ENCODE measurements at places on chromosomes 12 and 14.
A peak's percentile ranks its signal among the peaks of the same experiment; 100 is the strongest.

DNA sequence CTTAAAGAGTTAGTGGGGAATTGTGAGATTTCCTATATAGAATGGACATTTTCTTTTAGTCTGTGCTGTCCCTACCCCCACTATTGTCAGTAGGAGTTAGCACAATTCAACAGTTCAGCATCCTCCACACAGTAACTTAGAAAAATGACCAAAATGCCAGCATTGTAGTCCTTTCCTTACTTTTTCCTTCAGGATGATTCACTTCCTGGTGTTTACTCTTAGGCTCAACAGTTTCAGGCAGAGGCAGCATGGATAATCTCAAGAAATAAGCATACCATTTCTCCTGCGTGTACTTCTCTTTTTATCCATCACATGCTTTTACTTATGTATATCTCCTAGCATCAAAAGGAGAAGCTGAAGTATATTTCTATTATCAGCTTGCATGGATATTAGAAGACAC, 683.4 kb downstream of the SLC16A7 start:
- no peak for DNase-seq

- DNase-seq, result no peak
Observed at GRCh38 chr14:49044981-49045380, 541.2 kb downstream of the RPS29 start.

DNA sequence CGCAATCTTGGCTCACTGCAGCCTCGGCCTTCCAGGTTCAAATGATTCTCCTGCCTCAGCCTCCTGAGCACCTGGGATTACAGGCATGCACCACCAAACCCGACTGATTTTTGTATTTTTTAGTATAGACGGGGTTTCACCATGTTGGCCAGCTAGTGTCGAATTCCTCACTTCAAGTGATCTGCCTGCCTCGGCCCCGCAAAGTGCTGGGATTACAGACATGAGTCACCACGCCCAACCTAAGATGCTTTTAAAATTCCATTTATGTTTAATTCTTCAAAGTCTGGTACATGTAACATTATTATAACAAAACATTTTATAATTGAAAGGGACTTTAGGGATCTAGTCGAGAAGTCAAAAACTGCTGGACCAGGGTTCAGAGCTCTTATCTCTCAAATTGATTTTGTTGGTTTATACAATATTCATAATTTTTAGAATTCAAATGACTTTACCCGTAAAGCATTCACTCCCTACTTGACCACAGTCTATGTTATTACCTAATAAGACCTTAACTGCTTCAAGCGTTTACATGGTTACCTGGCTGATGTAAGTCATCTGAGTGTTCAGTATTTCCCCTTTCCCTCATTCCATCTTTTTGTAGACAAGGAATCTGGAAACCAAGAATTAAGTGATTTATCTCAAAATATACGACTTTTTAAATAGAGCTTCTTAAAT, 28.2 kb downstream of the RAP1B start:
- DNase-seq, result no peak

DNA sequence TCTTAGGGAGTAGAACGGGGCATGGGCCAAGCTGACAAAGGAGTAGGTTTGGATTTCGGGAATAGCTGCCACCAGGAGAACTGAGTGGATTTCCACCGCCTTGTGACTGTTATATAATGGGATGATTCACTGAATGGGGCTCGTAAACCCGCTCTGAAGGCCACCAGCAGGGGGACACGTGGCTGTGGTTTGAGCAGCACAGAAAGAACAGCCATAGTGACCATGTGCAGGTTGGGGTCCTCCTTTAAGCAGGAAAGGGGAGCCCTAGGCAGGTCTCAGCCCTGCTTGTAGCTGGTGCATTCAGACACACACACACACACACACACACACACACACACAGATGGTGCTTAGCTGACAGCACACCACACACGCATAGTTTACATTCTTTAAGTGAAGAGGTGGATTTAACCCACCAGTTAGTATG, 8.6 kb upstream of the ASB2 start:
- peak; percentile 36 for DNase-seq

DNA sequence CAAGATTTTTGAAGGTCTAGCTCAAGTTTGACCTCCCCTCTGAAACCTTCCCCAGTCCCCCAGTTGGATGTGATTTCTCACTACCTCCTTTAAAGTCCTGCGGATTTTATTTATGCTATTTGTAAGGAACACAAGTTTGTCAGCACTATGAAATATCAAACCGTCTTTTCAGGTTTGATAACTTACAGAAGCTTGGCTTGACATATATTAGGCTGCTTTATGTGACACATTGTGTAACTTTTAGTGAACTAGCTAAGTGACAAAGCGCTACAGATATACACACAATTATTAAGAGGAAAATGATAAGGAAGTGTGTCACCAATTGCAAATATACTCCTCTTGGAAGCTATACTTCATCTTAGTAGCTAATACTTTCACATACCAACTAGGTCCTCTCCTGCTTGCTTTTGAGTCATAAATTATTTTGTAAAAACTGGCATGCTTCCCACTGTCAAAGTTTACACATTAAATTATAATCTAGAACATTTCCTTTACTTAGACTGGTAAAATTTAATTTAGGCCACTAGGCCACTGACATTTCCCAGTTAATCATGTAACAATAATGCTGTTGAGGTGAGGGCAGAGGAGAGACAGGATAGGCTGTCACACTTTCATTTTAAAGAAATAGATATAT, 149.5 kb downstream of the TMTC3 start:
- DNase-seq, result no peak

DNA sequence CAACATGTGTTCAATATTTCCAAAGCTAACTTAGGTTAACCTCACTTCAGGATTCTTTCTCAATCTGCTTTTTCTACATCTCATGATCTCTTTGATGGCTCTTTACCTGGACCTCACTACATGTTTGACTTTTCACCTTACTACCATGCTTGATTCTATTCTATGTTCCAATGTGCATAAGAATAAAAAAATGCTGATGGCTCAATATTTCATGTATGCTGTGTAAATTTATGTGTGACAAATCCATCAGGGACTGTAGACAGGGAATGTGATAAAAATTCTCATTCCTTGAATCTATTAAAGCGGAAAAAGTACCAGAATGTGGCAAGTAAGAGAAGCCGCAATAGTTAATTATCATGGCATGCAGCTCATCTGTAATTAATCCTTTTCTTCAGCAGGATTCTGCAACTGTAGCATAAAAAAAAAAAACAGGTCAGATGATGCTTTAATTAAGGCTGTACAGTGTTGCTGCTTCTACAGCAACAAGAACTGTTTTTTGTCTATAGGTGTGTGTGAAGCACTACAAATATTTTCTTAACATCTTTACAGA, 276.9 kb upstream of the PRKD1 start:
- no peak for DNase-seq

- DNase-seq, result peak; percentile 19
Observed at GRCh38 chr14:86654558-86655184, 1124.7 kb downstream of the FLRT2 start.

All from HFF-Myc (cell line).